NCI-H1436 (cell line): ENCODE measurements at places on chromosomes 12 and 14.

GRCh38 chr14:83779266-83779665 lies 1750.7 kb upstream of the FLRT2 start:
- DNase-seq: no peak

DNA sequence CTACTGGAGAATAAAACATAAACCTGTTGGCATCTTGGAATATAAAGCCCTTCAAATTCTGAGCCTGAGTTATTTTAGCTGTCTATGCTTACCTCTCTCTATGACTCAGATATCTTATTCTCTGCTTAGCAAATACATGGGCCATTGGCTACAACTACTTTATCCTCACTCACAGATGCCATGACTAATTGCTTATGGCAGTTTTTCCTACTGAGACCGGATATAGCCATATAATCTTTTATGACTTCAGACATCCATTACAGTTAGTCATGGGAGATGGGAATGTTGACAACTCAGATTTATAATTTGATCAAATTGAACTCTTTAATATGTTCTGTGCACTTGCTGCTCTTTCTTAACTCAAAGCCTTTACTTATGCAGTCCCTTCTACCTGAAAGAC lies 502.4 kb upstream of the ATP2B1 start:
- no peak for DNase-seq

DNA sequence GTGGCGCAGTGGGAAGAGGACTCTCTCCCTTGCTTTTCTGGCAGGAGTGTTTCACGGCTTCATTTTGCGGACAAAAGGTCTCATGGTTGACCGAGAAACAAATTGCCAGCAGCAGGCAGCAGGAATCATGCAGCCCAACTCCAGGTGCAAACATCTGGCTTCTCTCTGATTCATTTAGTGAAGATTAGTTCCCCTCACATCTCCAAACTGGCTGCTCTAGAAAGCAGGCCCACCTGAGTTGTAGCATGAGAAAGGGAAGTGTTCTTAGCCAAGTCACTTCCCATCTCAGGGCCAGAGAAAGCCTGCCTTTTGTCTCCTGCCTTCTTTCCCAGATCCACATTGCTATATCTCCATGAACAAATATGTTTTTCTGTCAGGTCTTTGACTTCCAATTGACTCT lies 120.8 kb upstream of the CCDC196 start:
- no peak for DNase-seq

GRCh38 chr12:51390891-51391282 lies 319 bp downstream of the GALNT6 start:
- DNase-seq: no peak

DNA sequence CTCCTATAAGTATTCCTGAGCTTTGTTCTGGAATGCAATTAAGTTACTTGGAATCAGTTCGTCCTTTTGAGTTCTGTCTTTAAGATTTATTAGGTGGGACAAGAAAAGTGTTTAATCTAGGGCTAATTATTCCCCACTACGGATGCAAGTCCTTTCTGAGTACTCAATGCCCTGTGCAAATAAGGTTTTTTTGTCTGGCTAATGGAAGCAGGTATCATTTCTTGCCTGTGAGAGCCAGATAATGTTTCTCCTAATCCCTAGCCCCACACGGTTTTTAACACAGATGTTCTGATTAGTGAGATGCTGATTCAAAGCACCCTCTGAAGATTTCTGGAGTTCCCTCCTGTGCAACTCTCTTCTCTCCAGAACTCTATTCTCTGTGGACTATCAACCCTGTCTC lies 296.6 kb upstream of the PRICKLE1 start:
- no peak for DNase-seq

GRCh38 chr12:93484315-93484981 lies 17.1 kb downstream of the MRPL42 start:
- DNase-seq: no peak

- DNase-seq: no peak
These were observed 13.4 kb downstream of the ASB2 start for GRCh38 chr14:93962701-93963601.

DNA sequence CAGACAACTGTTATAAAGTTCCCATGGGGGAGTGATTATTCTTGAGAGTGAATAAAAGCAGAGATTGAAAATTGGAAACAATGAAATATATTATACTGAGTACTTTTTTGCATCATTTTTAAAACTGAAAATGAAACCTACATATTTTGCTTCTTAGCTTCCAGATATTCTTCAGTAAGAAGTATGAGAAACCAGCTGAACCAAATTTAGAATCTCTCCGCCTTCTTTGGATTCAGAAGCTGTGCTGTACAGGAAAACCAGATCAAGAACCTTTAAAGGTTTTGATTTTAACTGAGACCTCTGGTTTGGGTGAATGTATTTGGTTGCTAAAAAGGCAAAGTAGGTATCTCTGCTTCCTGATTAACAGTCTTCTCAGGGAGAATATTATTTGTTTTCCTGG lies 109.4 kb downstream of the AKAP6 start:
- DNase-seq: no peak

GRCh38 chr14:95391331-95391730 lies 71.6 kb upstream of the CLMN start:
- DNase-seq: no peak

DNA sequence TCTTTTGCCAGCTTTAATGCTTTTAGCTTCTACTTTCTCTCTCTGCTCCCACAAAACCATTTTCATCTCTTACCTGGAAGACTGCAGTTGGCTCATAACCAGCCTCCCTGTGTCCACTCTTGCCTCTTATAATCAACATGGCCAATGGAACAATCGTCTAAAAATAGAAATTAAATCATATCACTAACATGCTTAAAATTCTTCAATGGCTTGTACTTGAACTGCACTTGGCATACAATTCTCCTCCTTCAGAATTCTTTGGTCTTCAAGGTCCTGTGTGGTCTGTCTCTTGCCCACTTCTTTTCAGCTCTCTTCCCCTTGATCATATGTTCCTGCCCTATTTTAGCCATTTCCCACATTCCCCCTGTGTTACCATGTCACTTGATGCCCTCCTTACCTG lies 342.2 kb downstream of the ATP23 start:
- no peak for DNase-seq

DNA sequence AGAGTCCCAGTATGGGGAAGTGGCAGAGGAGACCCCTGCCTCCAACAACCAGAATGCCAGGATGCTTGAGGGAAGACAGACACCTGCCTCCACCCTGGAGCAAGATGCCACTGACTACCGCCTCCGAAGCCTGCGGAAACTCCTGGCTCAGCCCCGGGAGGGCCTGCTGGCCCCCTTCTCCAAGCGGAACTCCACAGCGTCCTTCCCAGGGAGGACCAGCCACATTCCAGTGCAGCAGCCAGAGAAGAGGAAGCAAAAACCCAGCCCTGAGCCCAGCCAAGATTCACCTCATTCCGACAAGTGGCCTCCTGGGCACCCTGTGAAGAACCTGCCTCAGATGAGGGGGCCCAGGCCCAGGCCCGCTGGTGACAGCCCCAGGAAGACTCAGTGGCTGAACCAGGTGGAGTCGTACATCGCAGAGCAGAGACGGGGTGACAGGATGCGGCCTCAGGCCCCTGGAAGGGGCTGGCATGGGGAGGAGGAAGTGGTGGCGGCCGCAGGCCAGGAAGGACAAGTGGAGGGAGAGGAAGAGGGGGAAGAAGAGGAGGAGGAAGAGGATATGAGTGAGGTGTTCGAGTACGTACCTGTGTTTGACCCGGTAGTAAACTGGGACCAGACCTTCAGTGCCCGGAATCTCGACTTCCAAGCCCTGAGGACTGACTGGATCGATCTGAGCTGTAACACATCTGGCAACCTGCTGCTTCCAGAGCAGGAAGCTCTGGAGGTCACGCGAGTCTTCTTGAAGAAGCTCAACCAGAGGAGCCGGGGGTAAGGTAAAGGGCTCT lies 93.7 kb downstream of the B4GALNT3 start:
- DNase-seq: no peak

- DNase-seq: no peak
These were observed 11.7 kb upstream of the RIPK3 start for GRCh38 chr14:24351517-24351916.

DNA sequence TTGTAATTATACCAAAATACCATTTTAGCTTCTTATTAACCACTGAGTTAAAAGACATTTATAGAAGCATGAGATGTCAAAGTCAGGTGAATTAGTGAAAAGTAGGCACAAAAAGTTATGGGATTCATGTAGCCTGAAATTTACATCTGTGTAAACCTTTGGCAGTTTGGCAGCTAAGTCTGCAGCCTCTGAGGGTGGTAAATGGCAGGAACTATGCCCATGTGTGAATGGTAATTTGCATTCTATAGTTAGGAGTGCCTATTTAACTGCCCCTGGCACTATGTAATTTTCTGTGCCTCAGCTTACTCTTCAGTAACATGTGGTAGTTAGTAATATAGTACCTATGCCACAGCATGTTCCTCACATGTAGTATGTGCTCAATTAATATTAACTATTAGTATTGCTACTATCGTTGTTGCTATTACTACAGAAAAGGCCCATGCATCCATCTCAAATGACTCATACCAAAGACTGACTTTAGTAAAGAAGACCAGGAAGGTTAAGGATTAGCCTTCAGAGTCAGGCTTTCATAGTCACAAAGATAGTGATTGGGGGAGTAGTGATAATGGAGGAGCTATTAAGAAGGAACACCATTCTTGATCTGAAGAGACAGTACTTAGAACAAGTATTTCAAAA lies 258.7 kb upstream of the BTG1 start:
- no peak for DNase-seq
